ENCODE measurements at places on chromosomes 4 and X.

- DNase-seq = no peak
These were observed 1392.8 kb upstream of the TENM3 start for GRCh38 chr4:180850318-180850940.

DNA sequence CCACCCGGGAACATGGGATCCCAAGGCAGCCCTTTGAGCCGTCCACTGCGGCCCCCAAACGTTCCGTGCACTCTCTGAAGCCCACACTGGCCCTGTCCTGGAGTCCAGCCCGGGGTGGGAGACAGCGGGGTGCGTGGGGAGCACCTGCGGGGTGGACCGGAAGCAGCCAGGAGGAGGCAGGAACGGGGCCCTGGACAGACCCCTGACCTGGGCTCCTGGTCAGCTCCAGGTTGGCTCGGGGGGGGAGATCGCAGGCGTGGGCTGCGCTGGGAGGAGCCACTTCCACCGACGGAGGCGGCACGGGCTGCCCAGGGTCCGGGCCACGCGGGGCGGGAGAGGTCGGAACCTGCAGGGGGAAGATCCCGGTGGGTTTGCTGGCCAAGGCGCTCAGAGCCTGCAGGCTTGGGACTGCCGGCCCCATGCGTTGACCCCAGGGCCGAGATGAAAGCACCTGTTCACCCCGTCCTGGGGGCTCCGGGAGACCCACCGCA, 5.7 kb upstream of the PLCXD1 start:
- no peak for DNase-seq

GRCh38 chr4:138592796-138593195, 350.6 kb upstream of the SLC7A11 start:
- DNase-seq = no peak

DNA sequence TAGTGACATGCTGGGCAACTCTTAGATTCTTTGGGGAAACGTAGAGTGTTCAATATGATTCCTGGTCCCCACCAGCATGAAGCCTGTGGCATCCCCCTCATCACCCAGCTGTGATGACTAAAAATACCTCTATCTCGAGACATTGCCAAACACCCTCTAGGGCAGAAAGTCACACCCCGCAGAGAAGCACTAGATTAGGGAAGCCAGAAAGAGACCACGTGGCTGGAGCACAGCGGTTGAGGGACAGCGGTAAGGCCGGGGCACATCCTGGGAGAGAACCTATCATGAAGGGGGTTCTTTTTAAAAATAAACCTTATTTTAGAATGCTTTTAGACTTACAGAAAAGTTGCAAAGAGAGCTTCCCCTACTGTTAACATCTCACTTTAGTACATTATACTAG, 11.0 kb downstream of the FAT1 start:
- no peak for DNase-seq

- no peak for DNase-seq
These were observed 14.2 kb downstream of the CHST7 start for GRCh38 chrX:46587753-46588171.

- peak; percentile 36 for DNase-seq
These were observed 18.8 kb upstream of the TMSB4X start for GRCh38 chrX:12955882-12956703.

- no peak for DNase-seq
These were observed 293.4 kb upstream of the BOD1L1 start for GRCh38 chr4:13920901-13921300.

DNA sequence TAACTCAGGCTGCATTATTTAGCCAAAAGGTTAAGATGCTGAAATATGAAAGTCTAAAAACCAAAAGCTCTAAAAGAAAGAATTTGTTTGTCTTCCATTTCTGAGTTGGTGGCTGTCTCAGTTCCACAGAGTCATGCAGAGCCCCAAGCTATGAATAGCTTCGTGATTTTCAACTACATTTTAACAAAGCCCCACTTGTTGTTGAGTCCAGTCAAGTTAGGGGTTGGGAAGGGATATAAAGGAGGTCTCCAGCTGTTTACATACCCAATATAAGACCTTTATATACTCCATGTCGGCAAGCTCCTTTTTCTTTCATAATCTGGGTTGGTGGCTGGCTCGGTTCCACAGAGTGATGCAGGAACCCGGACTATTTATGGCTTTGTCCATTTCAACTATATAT, 924.6 kb upstream of the PRKX start:
- no peak for DNase-seq

DNA sequence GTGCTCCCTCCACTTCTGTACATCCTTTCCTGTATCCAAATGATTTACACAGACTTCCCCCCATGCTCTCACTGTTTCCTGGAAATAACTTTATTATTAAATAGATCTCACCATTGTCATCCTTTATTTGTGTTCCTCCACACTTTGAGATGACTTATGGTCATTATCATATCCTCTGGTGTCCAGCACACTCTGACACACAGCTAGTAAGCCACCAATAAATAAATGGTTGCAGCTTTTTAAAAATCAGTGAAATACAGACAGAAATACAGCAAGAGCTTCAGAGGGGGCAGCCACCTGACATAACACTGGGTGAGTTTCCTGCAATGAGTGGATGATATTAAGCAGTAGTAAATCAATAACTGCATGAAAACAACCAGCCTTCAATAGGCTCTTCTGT, 2036.4 kb upstream of the AGA start:
- DNase-seq = no peak

DNA sequence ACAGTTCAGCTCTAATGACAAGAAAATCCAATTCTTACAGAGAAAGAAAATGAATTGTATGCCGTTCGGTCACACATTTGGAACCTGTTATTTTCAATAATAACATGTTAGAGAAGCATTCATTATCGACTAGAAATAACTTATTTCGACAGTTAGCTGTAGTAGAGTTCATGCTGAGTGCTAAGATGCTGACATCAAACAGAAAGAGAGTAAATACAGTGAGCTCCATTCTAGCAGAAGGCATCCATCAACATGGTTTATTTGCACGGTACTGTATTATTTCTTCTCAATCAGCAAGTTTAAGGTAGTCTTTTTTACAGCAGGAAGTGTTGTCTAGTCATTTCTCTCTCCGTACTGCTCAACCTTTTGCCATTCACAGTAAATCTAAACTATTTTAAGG, 732.1 kb downstream of the STIM2 start:
- no peak for DNase-seq

GRCh38 chr4:85963231-85963630, 396.6 kb downstream of the MAPK10 start:
- no peak for DNase-seq

DNA sequence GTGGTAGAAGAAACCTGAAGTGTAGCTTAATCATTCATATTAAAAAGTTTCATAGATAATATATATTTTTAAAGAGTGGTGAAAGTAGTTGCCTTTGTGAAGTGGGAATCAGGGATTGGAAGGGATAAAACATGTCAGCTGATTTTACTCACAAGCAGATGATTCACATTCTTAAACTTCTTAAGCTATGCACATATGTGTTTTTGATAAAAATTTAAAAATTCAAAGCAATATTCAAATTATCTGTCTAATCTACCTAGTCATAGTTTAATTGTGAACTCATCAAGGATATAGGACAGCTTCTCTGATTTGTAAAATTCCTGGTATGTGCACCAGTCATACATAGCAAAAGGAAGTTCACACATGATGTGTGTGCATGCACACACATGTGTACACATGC, 520.6 kb upstream of the PITX2 start:
- DNase-seq = no peak

Measured in C1 segment of cervical spinal cord (tissue), 14 donors.